T47D (cell line): ENCODE measurements at places on chromosomes 7 and 10.

DNA sequence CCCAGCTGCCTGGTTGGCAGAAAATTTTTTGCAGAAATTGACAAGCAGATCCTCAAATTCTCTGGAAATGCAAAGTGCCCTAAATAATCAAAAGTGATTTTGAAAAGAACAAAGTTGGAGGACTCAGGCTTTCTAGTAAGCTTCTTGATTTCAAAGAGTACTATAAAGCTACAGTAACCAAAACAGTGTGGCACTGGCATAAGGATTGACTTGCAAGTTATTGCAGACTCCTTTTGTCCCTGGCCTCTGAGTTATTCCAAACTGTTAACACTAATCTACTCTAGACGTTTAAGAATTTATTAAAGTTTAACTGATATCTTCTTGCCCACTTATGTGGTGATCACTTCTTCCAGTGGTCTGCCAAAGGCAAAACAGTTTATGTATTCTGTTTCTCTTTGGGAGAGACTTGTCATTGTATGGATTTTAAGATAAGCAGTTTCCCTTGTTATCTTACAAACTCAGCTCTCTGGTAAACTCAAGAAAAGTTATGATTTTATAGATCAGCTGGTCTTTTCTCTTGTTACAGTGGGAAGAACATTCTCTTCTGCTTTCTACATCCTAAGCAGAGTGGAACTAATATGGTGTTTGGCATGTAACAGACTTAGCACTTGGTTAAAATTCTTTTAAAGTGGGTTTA lies 41.4 kb downstream of the LOXL4 start:
- no peak for DNase-seq

DNA sequence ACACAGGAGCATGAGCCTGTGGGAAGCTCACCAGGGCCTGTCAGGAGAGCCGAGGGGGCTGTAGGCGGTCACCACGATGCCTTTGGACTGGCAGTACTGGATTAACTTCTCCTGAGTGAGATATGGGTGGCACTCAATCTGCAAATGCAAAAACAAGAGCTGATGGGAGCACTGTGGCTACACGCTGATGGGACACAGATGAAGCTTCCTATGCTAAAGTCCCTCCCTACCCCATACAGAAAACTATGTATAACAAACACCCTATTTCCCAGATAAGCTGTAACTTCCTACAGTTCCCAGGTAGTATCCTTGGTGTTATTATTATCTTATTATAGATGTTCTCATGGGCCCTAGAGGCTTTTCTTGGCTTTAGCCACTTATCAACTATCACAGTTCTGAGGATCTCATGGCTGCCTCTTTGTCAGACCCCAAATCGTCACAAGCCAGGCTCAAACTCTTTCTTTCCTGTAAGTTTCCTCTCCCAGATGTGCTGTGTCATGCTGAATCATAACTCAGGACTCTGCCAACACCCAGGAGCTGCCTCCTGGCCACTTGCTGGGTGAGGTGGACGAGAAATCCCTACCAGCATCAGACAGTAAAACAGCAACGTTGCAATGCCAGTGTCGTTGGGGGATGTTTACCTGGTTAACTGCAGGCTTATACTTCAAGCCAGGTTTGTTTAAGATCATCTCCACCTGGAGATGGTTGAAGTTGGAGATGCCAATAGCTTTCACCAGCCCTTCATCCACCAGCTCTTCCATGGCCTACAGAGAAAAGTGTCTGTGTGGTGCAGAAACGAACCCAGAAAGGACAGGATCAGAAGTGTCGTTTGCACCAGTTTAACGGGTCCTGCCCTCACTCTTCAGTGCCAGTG lies 10.3 kb downstream of the AKR1B1 start:
- DNase-seq: peak; percentile 26

DNA sequence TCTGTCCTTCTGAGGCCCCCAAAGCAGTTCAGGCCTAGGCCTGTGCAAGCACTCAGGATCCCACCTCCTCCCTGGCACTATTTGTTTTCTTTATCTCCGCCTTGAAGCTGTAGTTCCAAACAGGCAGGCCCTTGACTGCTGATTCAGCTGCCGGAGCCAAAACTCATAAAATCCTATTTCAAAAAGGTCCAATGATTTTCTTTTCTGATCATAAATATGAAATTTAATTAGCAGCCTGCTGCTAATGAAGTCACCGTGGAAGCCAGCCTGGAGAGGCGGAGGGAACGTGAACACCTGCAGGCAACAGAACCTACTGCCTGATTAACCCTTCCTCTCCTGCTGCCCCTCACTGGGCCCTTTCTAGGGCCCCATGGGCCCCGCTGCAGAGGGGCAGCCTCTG lies 60.1 kb downstream of the CARD11 start:
- DNase-seq: no peak

DNA sequence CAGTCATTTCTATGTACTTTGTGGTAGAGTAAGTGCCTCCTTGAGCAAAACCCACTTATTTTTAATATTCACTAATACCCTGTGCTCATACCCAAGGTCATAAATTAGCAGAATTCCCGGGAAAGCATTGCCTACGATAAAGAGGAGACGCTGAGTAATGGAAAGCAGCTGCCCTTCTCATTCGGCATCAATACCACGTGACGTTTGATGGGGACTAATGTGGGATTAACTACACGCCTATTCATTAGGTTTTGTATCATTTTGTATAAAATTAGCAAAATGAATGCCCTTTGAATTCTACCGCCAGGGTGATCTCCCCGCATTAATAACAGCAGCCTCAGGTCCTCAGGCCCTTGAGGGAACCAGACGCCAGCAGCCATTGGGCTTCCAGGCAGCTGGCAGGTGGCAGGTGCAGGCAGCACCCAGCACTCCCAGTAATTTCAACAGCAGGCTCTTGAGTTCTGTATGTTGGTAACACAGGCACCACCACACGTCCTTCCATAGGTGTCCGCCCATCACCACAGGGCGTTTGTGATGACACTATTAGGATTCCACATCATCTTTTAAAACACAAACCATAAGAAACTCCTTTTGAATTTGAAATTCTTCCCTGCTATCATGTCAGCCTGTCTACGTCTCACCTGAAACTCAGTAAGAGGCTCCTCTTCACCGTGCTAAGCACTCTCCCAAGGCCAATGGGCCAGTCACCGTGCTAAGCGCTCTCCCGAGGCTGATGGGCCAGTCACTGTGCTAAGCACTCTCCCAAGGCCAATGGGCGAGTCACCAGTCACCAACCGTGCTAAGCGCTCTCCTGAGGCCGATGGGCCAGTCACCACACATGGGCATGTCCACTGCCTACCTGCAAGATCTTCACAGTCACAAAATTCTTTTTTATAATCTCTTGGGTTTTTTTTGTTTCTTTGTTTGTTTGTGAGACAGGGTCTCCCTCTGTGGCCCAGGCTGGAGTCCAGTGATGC lies 509.4 kb downstream of the PTPRN2 start:
- no peak for DNase-seq

GRCh38 chr7:155509725-155510551 lies 36.4 kb downstream of the CNPY1 start:
- DNase-seq: no peak

GRCh38 chr10:81838950-81839349 lies 36.0 kb upstream of the NRG3 start:
- DNase-seq: no peak

GRCh38 chr7:83976302-83976701 lies 218.3 kb downstream of the SEMA3A start:
- peak; percentile 63 for DNase-seq
